Activated T-helper 2 cell treated with anti-CD3 and anti-CD28 coated beads, Interferon-gamma antibody, Interleukin-2, Interleukin-4, amounts not matched to agents 10 μg/mL and 5 μg/mL and 100 μg/mL, durations not matched to agents 14 hours and 24 hours and 36 hours (primary cell): ENCODE measurements at places on chromosomes 5 and 9.

- DNase-seq: no peak
Observed at GRCh38 chr9:124477211-124477647, 27.0 kb downstream of the ADGRD2 start.

- no peak for DNase-seq
Observed at GRCh38 chr9:117720555-117720954, 16.4 kb downstream of the TLR4 start.

GRCh38 chr5:59069438-59070079 is 486.7 kb downstream of the RAB3C start:
- DNase-seq: no peak

DNA sequence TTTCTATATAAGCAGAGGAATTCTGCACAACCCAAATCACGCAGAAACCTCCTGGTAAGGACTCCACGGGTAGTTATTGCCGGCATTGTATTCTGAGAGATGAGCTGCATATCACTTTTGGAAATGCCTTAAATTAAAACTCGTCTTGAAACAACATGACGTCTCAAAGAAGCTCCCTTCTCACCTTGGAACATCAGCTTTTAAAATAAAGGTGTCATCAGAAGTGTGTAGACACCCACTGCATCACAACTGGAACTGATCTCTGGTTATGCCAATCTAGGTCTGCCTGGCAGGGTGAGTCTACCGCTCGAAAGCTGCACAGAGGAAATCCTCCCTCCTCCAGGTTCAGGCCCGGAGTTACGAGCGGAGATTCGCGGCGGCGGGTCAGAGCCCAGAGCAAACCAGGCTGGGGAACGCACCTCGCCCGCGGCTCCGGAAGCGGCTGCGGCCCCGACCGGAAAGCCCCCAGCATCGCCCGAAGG is 974 bp upstream of the SLC12A2 start:
- DNase-seq: no peak

DNA sequence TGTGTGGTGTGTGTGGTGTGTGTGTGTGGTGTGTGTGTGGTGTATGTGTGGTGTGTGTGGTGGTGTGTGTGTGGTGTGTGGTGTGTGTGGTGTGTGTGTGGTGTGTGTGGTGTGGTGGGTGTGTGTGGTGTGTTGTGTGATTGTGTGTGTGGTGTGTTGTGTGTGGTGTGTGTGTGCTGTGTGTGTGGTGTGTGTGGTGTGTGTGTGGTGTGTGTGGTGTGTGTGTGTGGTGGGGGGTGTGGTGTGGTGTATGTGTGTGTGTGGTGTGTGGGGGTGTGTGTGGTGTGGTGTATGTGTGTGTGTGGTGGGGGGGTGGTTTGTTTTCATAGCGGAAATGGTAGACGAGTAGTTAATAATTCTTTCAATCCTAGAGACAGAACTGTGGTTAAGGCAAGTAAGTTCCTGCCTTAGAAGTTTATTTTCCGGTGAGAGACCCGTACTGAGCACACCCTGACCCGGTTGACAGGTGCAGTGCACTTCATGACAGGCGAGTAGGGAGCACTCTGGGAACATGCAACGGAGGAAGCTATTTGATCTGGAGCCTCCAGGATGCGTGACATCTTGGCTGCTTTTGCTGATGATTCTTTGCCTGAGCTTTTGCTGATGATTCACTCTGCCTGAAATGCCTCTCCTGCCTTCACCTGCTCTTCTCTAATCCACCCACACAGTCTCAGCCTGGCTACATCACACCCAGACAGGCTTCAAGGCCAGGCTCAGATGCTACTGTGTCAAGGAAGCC is 21.7 kb upstream of the FAT2 start:
- no peak for DNase-seq

GRCh38 chr9:132912131-132912530 is 32.3 kb downstream of the TSC1 start:
- DNase-seq: no peak

DNA sequence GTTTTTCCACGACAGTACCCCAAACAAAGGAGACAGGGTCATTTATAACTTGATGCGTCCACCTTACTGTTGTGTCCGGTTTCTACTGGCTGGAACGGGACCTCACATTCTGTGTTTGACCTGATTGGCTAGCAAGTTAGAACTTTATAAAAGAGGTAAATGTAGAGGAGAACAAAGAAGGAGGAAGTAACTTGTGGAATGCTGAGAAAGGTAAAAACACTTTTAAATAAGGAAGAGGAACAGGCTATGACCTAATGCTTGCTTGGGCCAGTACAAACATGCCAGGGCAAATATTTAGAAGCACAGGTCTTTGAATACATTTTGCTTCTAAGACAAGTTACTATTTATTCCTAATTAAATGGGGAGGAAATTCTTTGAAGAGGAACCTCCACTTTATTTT is 251.6 kb downstream of the KIAA0825 start:
- no peak for DNase-seq
